ENCODE measurements at places on chromosomes 13 and 19.
A peak's percentile ranks its signal among the peaks of the same experiment; 100 is the strongest.

GRCh38 chr19:36773223-36773579 is 594 bp upstream of the ZNF850 start:
- DNase-seq: no peak

- DNase-seq: no peak
Measured at GRCh38 chr13:83215627-83216026, 666.6 kb downstream of the SLITRK1 start.

- no peak for DNase-seq
Measured at GRCh38 chr13:31638577-31638976, 100.7 kb upstream of the RXFP2 start.

DNA sequence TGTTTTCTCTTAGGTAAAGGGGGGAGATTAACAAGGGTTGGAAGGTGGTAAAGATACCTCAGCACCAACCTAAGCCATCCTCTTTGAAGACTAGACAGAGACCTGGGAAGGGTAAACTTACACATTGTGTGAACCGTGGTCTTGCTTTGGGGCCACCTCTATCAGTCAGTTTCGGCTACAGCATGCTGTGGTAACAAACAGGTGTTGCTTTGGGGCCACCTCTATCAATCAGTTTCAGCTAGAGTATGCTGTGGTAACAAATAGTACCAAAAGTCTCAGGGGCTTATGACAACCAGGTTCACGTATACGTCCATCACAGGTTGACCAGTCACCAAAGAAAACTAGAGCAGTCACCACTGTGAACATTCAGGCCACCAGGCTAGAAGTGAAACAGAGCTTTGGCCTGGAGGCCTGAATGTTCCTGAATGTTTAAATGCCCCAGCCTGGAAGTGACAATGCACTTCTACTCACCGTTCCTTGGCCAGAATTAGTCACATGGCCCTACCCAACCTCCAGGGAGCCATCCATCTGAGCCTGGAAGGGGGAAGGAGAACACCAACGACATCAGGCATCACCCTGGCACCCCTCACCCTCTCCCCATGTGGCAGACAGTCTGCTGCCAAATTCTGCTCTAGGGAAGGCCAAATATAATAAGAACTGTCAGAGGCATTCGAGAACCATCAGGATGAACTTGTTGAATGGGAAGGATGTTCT is 3.8 kb downstream of the FXYD7 start:
- no peak for DNase-seq

DNA sequence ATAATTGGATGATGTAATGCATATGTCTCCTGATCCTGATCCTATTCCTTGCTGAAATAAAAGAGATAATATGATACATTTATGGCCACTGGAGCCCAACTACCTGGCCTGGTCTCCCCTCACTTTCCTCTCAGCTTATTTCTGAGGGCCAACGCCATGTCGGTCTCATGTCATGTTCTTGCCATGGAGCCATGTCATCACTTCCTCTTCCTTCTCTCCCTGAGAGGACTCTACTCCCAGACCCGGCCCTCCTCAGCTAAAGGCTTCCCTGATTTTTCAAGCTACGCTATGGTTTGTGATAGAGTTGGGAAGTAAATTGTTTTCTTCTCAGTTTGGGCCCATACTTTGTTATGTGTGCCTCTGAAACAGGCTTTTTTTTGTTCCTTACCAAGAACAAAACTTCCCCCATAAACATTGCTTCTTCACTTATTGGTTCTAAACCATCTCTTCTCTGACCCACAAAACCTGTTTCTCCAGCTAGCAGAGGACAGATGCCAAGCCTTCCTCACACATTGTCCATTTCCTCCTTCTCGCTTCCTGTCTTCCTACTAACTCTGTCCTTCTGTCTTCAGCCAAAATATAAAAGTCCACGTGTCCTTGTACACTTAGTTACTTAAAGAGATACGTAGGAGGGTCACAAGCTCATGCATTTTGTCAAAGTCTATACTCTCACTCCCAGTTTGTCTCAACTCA is 319.9 kb upstream of the DACH1 start:
- no peak for DNase-seq

DNA sequence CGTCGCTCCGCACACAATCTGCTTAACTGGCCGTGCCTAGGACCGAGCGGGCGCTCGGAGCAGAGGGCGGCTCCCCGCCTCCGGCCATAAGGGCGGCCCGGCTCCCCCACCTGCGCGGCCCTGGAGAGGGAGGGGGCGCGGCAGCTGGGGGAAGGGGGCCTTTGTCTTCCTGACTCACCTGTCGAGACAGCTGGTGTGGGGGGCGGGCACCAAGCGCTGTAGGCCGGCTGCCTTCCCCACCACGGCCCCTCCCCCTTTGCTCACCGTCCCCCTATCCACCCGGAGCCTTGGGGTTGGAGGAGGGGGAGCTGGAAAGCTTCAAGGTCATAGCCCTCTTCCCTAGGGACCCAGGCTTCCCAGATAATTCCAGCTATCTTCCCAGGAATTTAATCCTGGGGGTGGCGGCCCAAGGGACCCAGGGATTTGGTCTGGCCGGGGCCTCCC is 1.2 kb downstream of the VASP start:
- DNase-seq: peak; percentile 86
